ENCODE measurements at places on chromosomes 11 and 22.
A peak's percentile ranks its signal among the peaks of the same experiment; 100 is the strongest.

DNA sequence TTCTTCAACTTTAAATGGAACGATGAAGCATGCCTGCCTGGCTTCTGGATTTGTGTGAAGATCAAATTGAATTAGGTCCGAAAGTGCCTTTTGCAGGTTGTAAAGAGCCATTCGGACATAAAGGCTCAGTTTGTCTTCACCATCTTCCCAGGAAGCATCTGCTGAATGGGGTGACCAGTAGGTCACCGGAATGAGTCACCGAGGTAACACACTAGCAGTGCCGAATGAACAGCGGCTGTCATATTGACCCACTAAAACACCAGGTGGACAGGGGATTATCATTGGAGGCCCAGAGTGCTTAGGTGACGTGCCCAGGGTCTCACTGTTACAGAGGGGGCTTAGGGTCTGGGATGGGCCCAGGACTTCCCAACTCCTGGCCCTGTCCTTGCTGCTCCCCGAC lies 43.1 kb upstream of the MYH9 start:
- no peak for DNase-seq

DNA sequence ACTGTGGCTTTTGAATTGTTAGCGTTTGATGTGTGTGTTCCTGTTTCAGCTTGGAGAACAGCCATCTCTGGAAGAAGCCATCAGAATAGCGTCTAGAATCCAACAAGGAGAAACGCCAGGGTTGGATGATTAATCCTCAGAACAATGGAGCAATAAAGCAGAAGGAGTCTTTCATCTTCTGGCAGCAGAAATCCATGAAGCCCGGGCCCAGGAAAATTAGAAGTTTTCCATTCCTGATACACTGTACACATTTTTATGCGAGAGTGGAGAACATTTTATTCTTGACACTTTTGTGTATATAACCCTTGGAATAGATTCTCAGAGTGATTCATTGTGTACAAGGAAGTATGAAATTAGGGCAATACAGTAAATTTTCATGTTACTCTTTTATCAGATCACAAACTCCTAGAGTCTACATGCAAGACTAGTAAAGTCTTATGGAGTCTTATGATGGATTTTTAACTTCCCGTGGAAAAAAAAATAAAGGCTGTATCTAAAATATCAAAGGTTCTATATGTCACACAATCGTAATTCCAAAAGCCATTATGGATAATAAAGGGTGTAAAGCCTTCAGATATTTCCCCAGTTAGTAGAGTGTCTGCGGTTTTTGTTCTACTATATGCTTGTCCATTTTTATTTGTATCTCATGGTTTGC lies 45.9 kb upstream of the WEE1 start:
- DNase-seq: peak; percentile 96

GRCh38 chr11:34206407-34207300 lies 101.2 kb downstream of the NAT10 start:
- no peak for DNase-seq

DNA sequence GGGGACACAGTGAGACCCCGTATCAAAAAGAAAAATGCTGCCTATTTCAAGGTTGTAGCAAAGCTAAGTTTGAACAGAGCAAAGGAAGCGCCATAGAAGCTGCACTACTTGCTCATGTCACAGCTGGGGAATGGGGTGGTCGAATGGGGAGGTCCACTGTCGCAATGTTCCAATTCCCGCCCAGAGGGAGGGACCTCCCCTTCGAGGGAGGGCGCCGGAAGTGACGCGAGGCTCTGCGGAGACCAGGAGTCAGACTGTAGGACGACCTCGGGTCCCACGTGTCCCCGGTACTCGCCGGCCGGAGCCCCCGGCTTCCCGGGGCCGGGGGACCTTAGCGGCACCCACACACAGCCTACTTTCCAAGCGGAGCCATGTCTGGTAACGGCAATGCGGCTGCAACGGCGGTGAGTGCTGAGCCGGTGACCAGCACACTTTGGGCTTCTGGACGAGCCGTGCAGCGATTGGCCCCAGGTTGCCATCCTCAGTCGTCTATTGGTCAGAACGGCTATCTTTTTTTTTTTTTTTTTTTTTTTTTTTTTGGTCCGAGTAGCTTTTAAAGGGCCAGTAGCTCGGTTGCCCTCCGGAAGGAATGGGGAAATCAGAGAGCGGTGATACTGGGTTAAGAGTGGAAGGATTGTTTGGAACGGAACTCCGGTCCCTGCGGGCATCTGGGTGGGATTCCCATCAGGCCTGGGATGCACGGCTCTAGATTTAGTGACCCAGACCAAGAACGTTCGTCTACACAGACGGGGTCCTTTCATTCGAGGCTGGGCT lies at the start of gene HMBS:
Gene HMBS, plus strand, starts transcription at position 219 of the 774 bp plus-strand sequence. Its CDS starts 153 bp downstream, at position 372.
- DNase-seq: peak; percentile 96

DNA sequence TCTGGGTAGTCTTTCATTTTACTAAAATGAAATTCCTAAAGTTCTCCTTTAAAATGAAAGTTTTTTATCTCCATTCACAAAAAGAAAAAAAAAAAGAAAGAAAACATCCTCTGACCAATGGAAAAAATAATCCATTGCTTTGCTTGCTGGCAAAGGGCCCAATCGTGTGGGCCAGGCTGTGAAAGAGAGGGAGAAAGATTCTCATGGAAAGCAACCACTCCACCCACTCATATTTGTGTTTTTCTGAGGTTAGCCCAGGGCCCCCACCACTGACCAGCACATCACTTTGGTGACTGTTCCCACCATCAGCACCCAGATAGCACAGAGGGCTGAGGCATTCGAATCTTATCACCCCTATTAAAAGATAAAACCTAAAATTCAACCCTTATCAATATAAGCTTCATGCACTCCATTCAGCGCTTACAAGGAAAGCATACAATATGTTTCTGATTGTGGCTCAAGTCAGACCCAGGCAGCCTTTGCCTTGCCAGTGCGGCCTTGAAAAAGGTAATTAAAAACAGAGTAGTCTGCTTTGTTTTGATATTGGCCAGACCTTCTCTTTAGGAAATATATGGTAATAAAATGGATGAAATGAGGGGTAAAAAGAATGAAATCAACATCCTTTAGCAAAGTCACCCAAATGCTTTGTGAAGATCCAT lies 192.8 kb downstream of the ETS1 start:
- DNase-seq: peak; percentile 64

Data from fibroblast of pulmonary artery (primary cell).